ENCODE measurements at places on chromosomes 7 and 10. TPM values are rescaled to one million over a fixed set of nuclear protein-coding genes. Genes with fewer than 3 reads are reported as not detected.

AGAP6 gene
- total RNA-seq: 4.2 TPM

ZNF804B gene
- total RNA-seq: 4.7 TPM

SYPL1 gene
- 37.6 TPM for total RNA-seq

TEX36 gene
- not detected for total RNA-seq

CRYGN gene
- total RNA-seq: 0.25 TPM

HOXA1 gene
- not detected for total RNA-seq

PDK4 gene
- total RNA-seq: 6.4 TPM

TCERG1L gene
- total RNA-seq: 2.0 TPM

ECHDC3 gene
- 3.2 TPM for total RNA-seq

TAS2R41 gene
- total RNA-seq: not detected

ABCB4 gene
- total RNA-seq: 0.74 TPM

GNGT1 gene
- total RNA-seq: not detected

CNPY1 gene
- 0.74 TPM for total RNA-seq

SAP25 gene
- total RNA-seq: 0.25 TPM

AKR1C8 gene
- total RNA-seq: not detected

NMT2 gene
- total RNA-seq: 47.9 TPM

ZNRF2 gene
- 46.7 TPM for total RNA-seq

CFAP58 gene
- 0.25 TPM for total RNA-seq

PNLIPRP1 gene
- not detected for total RNA-seq

GLI3 gene
- total RNA-seq: 12.3 TPM

RHBDD2 gene
- 32.0 TPM for total RNA-seq

VSTM4 gene
- 3.2 TPM for total RNA-seq

CUBN gene
- 3.0 TPM for total RNA-seq

TRPV5 gene
- not detected for total RNA-seq

MLXIPL gene
- not detected for total RNA-seq

Data from temporal lobe (tissue), 4 donors.